Fibroblast of the conjunctiva (primary cell): ENCODE measurements at places on chromosomes 6 and 20.

- DNase-seq = no peak
Measured at GRCh38 chr6:167975458-167975857, 22.0 kb upstream of the KIF25 start.

DNA sequence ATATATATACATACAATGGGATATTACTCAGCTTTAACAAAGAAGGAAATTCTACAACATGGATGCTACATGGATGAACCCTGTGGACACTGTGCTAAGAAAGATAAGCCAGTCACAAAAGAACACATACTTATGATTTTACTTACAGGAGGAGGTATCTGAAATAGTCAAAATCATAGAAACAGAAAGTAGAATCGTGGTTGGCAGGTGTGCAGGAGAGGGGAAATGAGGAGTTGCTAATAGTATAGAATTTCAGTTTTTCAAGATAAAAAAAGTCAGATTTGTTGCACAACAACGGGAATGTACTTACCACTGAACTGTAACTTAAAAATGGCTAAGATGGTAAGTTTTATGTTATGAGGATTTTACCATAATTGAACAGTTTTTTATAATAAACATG is 706.3 kb downstream of the TFAP2A start:
- no peak for DNase-seq

- no peak for DNase-seq
Measured at GRCh38 chr6:137282254-137282653, 63.1 kb upstream of the IFNGR1 start.

DNA sequence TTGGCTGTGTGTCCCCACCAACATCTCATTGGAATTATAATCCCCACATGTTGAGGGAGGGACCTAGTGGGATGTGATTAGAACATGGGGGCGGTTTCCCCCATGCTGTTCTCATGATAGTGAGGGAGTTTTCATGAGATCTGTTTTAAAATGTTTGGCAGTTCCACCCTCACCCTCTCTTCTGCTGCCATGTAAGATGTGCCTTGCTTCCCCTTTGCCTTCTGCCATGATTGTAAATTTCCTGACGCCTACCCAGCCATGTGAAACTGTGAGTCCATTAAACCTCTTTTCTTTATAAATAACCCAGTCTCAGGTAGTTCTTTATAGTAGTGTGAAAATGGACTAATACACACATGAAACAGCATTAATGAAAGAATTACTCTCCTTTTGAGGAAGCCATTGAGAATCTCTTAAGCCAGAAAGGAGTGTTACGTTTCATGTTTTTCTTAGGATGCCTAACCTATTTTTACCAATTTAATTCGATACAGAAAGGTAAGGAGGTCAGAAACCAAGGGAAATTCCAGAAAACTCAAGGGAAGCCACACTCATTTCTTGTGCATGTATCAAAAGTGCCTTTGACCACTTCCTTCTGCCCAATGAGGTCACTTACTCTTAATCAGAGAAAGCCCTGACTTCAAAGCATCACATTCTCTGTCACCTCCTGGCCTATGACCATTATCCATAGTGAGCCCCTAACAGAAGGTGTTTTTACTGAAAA is 24.7 kb upstream of the HINT3 start:
- DNase-seq = no peak

DNA sequence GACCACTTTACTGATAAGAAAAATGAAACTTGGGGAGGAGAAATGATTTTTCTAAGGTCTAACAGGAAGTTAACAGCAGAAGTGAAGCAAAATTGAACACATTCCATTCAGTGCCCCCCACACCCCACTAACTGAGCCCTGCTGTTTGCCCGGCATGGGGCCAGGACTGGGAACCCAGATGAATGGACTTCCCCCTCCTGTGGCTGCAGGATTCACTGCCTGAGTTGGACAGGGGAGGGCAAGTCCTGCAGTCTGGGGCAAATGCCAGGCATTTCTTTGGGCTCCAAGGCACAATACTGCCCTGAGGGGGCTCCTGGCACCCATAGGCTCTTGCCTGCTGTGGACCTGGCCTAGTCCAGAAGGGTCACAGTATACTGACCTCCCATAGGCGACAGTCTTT is 28.3 kb downstream of the FYN start:
- no peak for DNase-seq

- no peak for DNase-seq
Measured at GRCh38 chr20:31568773-31569162, 36.3 kb upstream of the ID1 start.

GRCh38 chr20:18057994-18058349 is 256 bp upstream of the OVOL2 start:
- no peak for DNase-seq

DNA sequence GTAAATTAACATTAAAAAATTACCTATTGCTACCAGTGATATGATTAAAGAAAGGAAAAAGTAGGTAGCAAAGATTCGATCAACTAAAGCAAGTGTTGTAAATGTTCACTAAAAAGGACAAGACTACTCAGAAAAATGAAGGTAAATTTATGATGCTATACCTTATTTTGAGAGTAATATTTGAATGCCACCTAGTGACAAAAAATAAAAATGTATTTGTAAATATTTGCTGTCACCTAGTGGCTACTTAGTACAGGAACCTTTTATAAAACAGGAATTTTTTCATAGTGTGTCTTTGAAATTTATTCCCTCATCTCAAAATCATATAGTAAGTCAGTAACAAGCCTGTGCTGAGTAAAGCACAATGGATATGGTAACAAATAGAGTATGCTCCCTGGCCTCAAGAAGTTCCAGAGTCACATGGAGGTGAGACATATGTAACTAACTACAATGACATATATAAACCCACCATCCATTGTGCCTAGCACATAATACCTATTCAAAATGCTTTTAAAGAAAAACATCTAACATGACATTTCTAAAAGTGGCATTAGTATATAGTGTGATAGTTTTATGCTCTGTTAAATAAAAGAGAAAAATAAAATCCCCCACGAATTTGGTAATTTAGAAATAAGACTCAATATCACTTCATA is 193.1 kb upstream of the SIM1 start:
- DNase-seq = no peak
